Skin of body (tissue), 3 donors: ENCODE measurements at places on chromosomes 7 and 10. TPM values are rescaled to one million over a fixed set of nuclear protein-coding genes. Genes with fewer than 3 reads are reported as not detected.
A peak's percentile ranks its signal among the peaks of the same experiment; 100 is the strongest.

The ADARB2 gene
- total RNA-seq, result 0.10 TPM

DNA sequence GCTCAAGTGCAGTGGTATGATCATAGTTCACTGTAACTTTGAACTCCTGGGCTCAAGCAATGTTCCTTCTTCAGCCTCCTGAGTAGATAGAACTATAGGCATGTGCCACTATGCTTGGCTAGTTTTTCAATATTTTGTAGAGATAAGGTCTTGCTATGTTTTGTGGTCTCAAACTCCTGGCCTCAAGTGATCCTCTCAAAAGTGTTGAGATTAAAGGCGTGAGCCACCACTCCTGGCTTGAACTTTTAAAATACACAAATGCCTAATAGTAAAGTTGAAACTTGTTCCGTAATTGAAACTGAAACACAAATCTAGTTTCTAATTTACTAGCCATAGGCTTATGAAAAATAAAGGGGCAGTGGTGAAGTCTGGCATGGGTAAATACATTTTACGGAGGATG, 65.7 kb downstream of the AP3M1 start:
- no peak for DNase-seq

DNA sequence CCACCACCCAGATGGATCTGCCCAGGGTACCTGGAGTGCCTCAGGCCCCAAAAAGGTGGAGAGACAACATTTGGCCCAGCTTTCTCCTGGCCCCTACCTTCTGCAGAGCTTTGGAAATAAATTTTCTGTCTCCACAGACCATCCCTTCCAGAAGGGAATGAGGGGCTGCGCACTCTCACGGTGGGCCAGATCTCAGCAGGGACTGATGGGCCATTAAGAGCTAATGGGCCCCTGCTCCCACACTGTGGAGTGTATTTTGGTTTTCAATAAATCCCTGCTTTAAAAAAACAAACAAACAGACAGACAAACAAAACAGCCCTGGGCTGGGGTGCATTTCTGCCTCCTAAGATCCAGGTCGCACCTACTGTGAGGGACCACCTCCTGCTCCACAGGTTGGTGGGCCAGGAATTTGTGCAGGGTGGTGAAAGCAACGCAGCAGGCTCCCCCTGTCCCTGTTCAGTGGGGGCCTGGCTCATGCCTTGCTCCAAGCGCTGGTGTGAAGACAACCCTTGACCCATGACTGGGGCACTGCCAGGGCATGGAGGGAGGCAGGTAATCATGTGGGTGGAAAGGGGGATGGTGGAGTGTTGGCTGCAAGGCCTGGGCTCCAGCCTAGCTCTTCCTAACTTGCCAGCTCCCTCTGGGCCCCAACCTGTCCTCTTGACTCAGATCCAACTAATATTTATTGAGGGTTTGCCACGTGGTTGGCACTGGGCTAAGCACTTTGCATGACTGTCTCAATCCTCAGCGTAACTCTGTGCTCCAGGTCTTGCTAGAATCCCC, 88.5 kb downstream of the COL13A1 start:
- no peak for DNase-seq

The WNT2 gene
- 4.5 TPM for total RNA-seq

GRCh38 chr7:162632-163297, 29.6 kb upstream of the FAM20C start:
- DNase-seq, result no peak

- DNase-seq, result no peak
Observed at GRCh38 chr7:131124001-131124629, 203.6 kb upstream of the MKLN1 start.

- peak; percentile 47 for DNase-seq
Observed at GRCh38 chr7:28329661-28330363, 82.5 kb upstream of the CREB5 start.

- no peak for DNase-seq
Observed at GRCh38 chr7:151790095-151790829, 86.7 kb downstream of the PRKAG2 start.

DNA sequence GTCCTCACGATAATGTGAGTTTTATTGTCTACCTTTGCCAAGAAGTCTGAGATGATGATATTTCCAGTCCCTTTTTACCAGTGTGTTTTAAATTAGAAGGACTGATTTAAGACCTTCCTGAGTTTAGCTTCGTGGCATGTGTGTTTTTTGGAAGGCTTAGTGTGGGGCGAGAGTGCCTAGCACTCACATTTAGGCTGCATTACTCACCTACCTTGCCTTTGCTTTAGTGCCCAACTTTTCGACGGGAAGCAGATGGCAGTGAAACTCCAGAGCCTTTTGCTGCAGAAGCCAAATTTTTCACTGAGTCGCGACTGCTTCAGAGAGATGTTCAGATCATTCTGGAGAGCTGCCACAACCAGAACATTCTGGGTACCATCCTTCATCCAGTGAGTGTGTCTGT, 50.9 kb downstream of the SND1 start:
- DNase-seq, result no peak

GRCh38 chr7:65953001-65953720, 28.9 kb downstream of the GUSB start:
- DNase-seq, result no peak

The EPHB4 gene
- 54.6 TPM for total RNA-seq
